ENCODE measurements at places on chromosomes 5 and 9.

GRCh38 chr5:137148655-137149054 lies 350.5 kb downstream of the SPOCK1 start:
- no peak for DNase-seq

DNA sequence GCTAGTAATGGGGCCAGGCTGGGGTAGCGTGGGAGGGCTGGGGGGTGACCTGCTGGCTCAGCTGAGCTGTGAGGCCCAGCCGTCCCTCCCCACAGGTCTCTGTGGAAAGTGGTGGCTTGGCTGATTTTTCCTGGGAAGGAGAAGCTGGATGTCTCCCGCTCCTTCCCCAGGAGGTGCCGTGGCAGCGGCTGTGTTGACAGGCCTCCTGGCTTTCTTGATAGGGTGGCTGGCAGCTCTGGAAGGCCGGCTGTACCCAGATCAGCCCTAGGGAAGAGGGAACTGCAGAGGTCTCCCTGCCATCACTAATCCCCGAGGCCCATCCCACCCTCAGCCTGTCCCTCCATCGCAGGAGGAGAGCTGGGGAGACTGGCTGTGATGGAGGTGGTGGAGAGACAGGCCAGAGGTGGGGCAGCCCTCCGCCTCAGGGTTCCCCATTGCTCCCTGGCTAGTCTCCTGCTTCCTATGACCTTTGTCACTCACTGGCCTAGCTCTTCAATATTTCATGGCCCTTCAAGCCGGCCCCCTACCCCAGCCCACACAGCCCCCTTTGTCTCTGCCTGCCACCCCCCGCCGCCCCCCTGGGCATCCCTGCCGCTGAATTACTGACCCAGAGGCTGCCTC lies 6.8 kb downstream of the CXXC5 start:
- DNase-seq: peak; percentile 24

DNA sequence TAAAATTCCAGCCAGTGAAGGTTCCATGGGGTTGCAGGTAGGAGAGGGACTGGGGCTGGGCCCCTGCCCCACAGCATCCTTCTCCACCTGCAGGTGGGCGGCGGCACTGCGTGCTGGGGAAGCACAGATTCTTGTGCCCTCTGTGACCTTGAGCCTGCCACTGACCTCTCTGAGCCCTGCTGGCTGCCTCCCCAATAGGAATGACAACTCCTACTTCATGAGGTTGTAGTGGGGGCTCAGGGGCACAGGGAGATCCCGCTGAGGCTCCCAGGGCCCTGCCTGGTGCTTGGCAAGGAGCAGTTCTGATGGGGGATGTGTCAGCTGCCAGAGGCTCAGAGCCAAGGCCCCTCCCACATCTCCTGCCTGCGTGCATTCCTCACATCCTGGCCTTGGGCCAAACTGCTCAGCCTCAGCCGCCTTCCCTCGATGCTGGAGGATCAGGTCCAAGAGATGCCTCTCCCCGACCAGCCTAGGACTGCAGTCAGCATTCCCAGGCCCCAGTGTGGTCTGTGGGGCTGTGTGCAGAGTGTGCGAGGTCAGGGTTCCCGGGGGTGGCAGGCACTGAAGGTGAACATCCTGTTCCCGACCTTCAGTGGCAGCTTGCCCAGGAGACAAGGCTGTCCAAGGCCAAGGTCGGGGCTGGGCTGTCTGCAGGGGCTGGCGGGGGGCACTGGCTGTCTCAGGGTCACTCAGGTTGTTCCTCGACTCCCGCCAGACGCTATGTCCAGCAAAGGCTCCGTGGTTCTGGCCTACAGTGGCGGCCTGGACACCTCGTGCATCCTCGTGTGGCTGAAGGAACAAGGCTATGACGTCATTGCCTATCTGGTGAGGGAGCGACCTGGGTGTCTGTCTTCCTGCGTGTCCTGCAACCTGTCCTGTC lies 7.0 kb downstream of the ASS1 start:
- peak; percentile 95 for DNase-seq

DNA sequence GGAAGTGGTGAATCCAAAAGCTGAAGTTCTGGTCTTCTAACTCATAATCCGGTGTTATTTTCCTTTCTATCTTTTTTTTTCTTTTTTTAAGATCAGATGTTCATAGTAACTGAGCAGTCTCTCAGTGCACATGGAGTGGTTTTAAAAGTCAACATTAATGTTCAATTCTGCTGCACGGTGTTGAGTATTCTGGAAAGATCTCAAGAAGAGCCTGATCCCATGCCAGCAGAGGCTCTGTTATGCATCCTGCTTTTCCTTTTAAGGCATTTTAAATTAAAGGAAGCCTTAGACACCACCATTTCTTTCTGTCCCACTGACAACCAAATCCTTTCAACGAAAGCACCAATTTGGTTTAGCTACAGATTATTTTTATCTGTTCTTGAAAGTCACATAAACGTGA lies 33.4 kb downstream of the SEMA5A start:
- no peak for DNase-seq

DNA sequence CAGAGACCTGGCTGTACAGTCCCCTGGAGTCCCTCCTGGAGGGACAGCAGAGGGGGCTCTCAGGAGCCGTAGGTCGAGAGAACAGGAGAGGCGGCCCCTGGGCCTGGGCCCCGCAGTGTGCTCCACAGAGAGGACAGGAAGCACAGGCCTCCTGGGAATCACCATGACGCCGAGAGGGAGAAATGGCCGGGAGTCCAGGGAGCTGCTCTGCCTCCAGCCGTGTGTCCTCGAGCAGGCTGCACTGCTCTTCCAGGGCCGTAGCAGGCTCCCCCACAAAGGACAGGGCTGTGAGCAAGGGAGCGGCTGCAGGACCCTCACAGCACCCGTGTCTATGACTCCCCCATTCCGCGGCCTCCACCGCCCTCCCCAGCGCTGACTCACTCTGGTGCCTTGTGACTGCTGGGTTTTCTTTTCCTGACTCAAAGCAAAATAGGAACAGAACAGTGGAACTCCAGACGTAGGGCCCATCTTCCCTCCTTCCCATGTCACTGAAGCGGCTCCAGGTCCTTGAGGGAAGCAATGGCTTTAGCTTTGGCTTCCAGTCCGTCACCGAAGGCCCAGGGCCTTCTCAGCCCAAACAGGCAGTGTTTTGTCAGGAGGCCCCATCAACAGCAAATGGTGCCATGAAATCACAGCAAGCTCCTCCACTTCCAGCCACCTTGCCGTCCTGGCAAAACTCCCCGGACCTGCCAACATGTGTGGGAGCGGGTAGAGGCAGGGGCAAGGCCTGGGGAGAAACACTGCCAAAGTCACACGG lies 114.2 kb downstream of the LHFPL2 start:
- DNase-seq: peak; percentile 46

GRCh38 chr5:3103262-3103811 lies 351.9 kb upstream of the IRX2 start:
- DNase-seq: no peak

DNA sequence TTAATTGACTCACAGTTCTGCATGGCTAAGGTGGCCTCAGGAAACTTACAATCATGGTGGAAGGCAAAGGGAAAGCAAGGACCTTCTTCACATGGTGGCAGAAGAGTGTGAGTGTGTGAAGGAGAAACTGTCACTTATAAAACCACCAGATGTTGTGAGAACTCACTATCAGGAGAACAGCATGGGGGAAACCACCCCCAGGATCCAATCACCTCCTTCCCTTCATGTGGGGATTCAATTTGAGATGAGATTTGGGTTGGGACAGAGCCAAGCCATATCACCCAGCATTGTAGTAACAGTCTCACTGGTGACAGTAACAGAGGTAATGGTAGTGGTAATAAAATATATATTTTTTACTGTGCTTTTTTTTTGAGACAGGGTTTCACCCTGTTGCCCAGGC lies 18.1 kb downstream of the ZBTB5 start:
- no peak for DNase-seq

GRCh38 chr5:84445049-84445685 lies 60.5 kb upstream of the EDIL3 start:
- DNase-seq: no peak

GRCh38 chr5:151751091-151751490 lies 7.3 kb downstream of the ATOX1 start:
- DNase-seq: no peak

DNA sequence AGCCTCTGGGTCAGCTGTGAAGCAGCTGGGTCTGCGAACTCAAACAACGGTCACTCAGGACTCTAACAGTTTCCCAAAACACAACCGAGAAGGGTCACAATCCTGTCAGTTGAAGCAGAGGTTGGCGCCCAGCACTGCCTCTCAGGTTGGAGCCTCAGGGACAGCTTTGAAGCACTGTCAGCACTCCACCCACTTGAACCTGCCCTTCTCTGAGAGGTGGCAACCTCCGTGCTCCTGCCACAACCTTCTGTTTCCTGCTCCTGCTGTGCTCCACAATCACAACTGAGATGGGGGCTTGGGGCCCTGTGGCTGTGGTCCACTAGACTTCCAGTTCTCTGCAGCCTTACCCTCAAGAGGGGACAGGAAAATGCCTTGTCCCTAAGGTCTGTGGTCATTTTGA lies 21.7 kb upstream of the LCP2 start:
- no peak for DNase-seq

DNA sequence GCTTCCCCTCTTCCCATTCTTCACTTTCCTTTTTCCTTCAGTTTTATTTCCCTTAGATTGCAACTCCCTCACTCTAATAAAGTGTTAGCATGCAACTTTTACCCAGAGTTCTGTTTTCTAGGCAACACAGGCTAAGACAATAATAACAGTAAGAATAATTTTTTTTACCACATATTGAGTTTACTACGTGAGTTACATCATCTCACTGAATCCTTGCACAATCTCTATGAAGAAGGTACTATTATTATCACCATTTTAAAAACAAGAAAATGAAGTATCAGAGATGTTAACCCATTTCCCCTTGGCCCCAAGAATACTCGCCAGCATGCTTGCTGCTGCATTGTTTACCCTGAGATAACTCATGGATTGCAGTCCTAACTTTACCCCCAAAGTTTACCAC lies 53.7 kb upstream of the SMIM32 start:
- DNase-seq: no peak

DNA sequence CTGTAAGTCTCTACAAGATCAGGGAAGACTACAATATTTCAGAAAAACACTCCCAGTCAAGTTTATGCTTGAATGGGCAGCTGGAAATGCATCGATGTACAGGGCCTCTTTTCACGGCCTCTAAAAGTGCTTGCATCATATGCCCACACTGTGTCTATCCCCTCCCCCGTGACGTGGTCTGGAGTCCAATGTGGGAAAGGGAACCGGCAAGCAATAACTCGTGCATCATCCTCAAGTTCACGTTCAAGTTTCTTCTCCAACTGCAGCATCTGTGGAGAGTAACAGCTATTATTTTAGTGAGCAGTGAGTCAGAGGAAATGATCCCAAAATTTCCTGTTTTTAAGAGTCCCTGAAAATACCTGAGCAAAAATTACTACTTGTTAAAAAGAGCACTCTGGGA lies 22.3 kb downstream of the ATPSCKMT start:
- DNase-seq: no peak

DNA sequence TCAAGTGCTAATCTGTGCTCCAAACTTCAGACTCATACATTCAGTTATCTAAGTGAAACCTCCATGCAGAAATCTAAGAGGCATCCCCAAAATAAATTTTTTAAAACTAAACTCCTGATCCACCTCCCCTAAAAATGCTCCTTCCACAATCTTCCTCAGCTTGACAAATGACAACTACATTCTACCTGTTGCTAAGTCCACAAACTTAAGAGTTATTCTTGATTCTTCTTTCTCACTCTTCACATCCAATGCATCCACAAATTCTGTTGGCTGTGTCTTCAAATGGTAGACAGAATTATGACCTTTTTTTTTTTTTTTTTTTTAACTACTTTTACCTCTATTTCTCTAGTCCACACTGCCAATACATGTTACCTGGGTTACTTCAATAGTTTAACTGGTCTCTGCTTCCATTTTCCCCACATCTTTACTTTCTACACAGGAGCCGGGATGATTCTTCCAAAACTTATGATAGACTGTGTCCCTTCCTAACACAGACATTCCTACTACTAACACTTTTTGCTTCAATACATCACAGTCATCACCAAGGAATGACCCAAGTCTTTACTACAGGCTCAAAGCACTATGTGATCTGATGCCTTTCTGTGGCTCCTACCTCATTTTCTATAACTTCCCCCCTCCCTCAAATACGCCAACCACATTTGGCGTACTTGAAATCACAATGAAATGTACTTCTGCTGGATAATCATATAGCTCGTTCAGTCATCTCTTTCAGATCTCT lies 143.6 kb downstream of the PDE4D start:
- DNase-seq: no peak

GRCh38 chr9:81772144-81772543 lies 82.8 kb upstream of the TLE1 start:
- peak; percentile 31 for DNase-seq

DNA sequence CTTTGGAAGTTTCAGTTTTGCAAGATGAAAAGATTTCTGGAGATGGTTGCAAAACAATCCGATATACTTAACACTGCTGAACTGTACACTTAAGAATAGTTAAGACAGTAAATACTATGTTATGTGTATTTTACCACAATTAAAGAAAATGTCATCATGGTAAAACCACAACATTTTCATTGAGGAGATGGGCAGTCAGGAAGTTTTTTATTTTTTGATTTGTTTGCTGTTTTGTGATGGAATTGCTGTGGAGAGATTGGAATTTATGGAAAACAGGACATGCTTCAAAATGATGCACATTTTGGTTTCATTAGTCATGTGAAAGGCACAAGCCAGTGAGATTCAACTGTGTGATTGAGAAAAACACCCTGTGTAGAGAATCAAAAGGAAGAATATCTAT lies 90.5 kb upstream of the AGXT2 start:
- peak; percentile 48 for DNase-seq

DNA sequence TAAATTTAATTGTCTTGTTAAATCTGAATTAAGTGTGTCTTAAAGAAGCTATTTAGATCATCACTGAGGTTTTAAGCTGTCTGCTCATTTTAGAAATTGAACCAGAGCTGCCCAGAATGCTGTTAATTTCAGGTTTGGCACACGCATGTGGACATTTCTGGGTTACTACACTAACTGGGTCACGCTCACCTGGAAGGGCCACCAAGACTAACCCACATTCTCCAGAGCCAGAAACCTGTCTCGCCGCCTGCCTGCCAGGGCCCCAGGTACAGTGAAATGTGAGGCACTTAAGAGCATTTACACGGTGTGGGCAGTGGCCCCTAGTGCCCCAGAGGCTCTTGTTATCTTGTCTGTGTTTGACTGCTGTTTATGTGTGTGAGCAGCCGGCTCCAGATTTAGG lies 46.6 kb downstream of the ATP10B start:
- DNase-seq: no peak

DNA sequence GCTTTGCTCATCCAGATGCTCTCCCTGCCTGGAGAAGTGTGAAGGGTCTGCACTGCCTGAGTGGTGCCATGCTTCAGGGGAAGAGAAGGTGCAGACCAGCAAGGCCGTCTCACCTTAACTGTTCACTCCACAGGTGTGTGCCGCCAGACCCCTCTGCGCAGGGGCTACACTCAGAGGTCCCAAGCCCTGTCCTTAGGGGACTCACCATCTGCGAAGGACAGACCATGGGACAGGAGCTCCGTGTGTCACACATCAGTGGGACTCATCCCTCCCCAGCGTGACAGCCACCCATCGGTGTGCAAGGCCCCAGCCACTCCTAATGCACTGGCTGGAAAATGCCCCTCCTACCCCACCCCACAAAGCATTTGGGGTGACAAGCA lies 142.9 kb downstream of the OLFM1 start:
- DNase-seq: no peak

- DNase-seq: no peak
Measured at GRCh38 chr9:88696501-88696900, 161.5 kb downstream of the NXNL2 start.

GRCh38 chr5:34866989-34867471 lies 28.1 kb downstream of the TTC23L start:
- no peak for DNase-seq
